ENCODE measurements at places on chromosomes 7 and 10. TPM values are rescaled to one million over a fixed set of nuclear protein-coding genes. Genes with fewer than 3 reads are reported as not detected.
A peak's percentile ranks its signal among the peaks of the same experiment; 100 is the strongest.

Gene C10orf62
- total RNA-seq: not detected

Gene OR2A5
- total RNA-seq: not detected

Gene GFRA1
- total RNA-seq: 57.7 TPM

Gene GPRIN2
- total RNA-seq: 5.6 TPM

DNA sequence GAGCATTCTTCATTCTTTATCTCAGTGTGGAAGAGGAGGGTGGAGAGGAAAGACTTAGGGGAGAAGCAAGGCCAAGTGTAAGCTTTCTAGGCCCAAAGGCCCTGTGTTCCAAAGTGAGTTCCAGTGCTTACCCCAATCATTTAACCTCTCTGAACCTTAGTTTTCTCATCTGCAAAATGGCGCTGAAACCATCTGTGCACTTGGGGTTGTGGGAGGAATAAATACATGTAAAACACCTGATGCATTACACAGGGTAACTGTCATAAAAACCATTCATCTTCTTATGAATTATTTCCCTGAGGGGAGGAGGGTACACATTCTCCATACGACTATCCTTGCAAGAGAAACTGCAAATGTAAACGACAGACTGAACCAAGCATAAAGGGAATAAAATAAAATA lies 19.0 kb downstream of the PIK3AP1 start:
- H3K36me3 ChIP-seq: no peaks in the 10 kb centered on the region
- H3K4me3 ChIP-seq: no peak overlapping the region
- H3K27me3 ChIP-seq: no peaks in the 10 kb centered on the region
- no peak overlapping the region for H3K27ac ChIP-seq
- no peak for DNase-seq

DNA sequence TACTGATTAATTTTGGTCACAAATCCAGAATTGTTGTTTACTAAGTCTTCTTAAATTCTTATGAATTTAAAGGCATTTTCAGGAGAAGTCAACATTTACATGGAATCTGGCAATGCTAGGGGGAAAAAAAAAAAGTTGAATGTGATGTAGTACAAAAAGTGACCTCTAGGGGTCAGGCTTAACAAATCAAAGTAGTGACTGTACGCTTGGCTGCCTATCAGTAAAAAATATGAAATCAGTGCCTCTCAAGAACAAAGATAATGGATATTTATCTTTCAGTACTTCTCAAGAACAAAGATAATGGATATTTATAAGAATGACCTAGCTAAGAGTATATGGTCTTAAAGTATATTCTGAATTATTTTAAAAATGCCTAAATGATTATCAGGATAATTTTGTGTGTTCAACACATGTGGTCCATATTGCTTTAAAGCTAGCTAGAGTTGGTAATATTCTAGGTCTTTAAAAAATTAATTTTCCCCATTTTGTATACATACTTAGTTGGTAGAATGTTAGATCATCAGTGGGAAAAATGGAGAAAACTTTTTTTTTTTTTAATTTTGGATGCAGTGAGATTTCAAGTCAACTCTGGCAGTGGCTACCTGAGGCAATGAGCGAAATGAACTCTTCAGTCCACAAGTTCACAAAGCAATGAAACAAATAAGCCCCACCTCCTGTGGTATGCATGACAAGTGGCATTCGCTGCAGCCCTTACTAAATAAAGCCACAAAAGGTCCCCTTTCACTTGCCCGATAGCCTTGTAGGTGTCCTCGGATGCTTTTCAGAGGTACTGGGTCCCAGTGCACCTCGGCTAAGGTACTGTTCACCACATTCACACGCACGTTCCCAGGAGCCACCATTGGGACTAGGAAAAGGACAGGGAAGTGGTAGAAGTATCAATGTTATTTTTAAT lies 51.2 kb upstream of the LAMB4 start:
- H3K4me3 ChIP-seq: no peak overlapping the region
- H3K27ac ChIP-seq: no peak overlapping the region
- no peaks in the 10 kb centered on the region for H3K27me3 ChIP-seq

- no peak for DNase-seq
- H3K36me3 ChIP-seq: no peaks in the 10 kb centered on the region
- H3K4me3 ChIP-seq: no peak overlapping the region
- H3K27ac ChIP-seq: no peak overlapping the region
Observed at GRCh38 chr7:51035716-51036115, 253.0 kb upstream of the GRB10 start.

DNA sequence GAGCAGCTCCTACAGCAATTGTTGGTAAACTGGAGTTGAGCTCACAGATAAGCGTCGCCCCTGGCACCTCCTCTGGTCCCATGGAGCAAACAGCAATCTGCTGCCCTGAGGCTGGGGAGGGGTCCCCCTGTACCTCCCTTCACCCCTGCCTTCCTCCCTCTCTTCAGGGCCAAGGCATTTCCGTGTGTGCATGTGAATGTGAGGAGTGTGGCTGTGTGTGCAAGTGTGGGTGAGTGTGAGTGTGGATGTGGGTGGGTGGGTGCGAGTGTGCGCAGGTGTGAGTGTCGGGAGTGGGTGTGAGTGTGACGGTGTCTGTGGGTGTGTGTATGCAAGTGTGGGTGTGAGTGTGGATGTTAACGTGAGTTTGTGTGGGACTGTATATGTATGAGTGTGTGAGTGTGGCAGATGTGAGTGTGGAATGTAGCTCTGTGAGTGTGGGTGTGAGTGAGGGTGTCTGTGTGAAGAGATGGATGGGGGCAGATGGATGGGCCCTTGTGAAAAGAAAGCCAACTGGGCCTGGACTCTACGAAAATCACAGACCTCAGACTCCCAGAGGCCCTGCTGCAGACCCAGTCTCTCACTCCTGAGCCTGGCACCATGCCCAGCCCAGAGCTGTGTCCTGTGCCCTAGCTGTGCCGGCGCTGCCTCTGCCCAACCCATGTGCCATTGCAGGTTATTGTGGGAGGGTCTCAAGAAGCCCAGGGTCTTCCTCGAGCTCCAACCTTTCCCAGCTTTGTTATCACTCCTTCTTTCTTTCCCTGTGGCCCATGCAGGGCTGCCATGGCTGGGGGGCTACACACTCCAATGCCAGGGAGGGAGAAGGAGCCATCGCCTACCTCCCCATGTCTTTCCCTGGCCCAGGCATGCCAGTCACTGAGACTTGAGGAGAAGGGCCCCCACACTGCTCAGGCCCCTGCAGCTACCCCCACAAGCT lies 73.9 kb downstream of the GRID1 start:
- DNase-seq: peak; percentile 72
- H3K27ac ChIP-seq: no peak overlapping the region
- no peak overlapping the region for H3K4me3 ChIP-seq
